Stimulated activated CD8-positive, alpha-beta memory T cell treated with anti-CD3 and anti-CD28 coated beads, Interleukin-7, amount 100 ng/mL, for 4 hours (primary cell): ENCODE measurements at places on chromosomes 7 and 10.

DNA sequence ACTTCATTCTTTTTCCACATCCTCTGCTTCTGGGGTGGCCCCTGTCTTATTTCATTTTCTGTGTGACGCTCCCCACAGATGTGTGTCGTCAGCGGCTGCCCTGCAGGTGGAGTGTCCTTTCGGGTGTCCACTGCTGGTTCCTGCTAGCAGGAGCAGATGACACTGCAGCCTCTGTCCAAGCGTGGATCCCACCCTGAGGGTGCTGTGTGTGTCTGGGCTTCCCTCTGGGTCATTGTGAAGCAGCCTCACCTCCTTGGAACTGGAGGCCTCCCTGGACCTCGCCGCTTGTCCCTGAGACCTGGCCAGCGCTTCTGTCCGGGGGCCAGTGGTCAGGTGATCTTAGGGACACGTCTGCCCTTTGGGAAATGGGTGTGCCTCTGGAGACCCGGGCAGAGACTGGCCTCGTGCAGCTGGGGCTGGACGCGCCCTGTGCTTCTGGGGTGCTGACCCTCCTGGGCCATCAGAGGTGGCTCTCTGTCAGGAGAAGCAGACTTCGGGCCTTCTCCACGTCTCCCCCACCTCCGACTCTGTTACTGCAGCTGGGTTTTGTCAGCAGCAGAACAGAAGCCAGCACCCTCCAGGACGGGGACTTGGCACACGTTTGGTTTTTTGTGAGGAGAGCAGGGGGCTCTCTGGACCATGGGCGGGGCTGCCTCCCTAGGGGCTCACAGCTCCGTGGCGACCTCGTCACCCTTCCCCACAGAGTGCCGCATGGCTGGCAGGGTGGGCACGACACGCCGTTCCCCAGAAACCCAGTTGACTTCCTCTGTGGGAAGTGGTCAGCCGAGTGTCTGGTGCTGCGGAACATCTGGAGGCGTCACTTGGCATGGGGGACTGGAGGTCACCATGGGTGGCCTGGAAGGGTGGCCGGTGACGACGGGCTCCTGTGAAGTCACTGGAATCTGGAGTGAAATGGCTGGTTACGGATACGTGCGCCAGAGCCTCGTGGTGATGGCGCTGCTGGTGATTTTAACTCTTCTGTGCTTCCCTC, 48.4 kb downstream of the INPP5A start:
- DNase-seq = no peak

- DNase-seq = no peak
These were observed 132.9 kb upstream of the PLXDC2 start for GRCh38 chr10:19683356-19683755.

GRCh38 chr7:55515569-55516279, 56.6 kb downstream of the VOPP1 start:
- no peak for DNase-seq

GRCh38 chr7:99737726-99738125, 2.7 kb upstream of the CYP3A7 start:
- no peak for DNase-seq

DNA sequence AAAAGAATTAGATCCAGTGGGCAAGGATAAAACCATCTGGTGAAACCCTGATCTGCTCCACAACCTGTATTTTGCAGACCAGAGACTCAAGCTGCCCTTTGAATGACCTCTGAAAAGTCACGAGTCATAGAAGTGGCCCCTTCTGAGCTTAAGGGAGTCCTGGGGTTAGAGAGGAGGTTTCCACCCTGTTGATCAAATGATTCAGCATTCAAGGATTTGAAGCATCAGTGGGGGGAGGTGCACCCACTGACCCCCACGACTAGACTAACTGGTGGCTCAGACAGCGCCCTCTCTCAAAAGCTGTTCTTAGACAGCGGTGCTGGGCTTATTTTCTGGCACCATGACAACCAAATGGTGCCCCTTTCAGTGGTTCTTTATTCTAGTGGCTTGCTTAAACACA, 44.3 kb downstream of the PLCE1 start:
- DNase-seq = no peak

- DNase-seq = no peak
These were observed 5.2 kb downstream of the FAM133B start for GRCh38 chr7:92584953-92585352.

- no peak for DNase-seq
These were observed 851 bp downstream of the KIFBP start for GRCh38 chr10:68989317-68989990.

- no peak for DNase-seq
These were observed 451.5 kb upstream of the SEMA3D start for GRCh38 chr7:85638394-85638793.

- DNase-seq = no peak
These were observed 19.4 kb upstream of the TBRG4 start for GRCh38 chr7:45130910-45131309.

DNA sequence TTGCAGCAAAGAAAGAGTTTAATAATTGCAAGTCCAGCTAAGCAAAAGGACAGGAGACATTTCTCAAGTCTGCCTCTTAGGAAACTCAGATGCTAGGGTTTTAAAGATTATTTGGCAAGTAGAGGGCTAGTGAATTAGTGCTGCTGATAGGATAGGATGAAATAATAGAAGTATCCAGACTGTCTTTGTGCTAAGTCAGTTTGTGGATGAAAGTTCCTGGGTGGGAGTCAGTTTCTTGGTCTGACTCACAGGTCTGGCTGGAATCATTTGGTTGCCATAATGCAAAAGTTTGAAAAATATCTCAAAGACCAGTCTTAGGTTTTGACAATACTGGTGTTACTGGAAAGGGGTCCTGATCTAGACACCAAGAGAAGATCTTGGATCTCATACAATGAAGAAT, 42.6 kb upstream of the INHBA start:
- no peak for DNase-seq

- no peak for DNase-seq
These were observed 38.9 kb downstream of the AKAP9 start for GRCh38 chr7:91979590-91979989.

DNA sequence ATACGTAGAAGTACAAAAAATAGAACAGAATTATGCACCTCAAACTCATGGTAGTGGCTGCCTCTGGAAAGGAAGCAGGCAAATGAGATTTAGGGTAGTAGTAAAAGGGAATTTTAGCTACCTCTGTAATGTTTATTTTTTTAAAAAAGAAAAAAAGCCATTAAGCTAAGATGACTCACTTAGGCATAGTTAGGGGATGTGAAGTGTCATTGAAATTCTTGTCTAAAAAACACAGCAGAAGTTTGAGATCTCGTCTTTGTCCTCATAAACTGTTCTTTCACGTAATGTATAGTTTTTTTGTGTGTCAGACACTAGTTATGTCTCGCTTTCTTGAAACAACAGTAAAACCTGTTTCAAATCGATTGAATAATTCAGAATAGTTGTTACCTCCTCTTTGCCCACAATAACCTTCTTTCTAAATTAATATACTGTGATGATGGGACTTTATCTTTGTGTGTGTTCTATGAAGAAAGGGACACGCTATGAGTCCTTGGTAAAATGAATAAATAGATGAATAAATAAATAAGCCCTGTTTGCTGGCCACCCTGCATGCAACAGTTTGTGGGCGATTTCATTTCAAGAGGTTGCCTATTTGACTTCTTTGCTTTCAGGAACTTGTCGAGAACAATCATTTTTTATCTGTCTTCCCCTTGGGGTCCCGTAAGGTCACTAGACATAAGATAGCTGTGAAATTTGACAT, 14.5 kb upstream of the FBXW4 start:
- no peak for DNase-seq

DNA sequence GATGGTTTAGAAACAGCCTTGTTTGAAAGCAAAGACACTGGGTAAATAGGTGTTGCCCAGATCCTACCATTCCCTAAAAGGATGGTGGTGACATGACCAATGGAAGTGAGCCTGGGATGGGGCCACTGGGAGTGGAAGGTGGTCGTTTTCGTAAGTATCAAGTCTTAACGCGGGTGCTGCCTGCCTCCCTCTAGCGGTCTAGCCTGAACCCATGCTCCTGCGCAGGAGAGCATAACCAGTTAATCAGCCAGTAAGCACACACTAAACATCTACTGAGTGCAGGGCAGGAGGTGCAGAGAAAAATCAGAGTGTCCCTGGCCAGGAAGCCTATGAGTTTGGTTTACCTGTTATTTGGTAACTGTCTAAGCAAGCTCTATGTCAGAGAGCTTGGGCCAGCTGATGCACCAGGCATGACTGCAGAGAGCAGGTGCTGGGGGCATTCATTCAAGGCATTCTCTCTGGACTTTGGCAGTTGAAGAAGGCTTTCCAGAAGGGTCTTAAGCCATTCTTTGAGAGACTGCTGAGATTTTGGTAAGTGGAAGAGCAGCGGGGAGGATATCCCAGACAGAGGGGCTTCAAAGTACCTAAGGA, 930 bp downstream of the GARIN1A start:
- no peak for DNase-seq

DNA sequence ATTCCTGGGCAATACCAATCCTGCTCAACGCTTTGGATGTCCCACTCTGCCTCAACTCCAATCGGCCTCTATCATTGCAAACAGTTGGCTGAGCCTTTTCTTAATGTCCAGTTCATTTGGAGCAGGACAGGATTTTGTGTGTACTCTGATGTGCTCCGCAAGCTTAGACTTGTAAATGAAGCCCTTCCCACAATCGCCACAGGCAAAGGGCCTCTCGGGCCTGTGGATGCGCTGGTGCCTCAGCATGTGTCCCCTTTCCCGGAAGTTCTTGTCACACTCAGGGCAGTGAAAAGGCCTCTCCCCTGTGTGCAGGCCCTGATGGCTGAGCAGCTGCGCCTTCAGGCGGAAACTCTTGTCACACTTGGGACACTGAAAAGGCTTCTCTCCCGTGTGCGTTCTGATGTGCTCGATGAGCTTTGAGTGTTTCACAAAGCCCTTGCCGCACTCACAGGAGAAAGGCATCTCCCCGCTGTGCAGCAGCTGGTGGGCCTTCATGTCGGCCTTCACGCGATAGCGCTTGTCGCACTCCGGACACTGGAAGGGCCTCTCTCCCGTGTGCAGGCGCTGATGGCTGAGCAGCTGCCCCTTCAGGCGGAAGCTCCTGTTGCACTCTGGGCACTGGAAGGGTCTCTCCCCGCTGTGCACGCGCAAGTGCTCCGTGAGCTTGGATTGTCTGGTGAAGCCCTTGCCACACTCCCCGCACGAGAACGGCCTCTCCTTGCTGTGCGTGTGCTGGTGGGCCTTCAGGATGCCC, 20.0 kb downstream of the ZNF786 start:
- DNase-seq = no peak

- no peak for DNase-seq
These were observed 343.0 kb upstream of the NPSR1 start for GRCh38 chr7:34315032-34315431.

GRCh38 chr10:23912884-23913404, 296.0 kb upstream of the KIAA1217 start:
- no peak for DNase-seq

- no peak for DNase-seq
These were observed 14.1 kb downstream of the ZNF398 start for GRCh38 chr7:149161241-149161848.

DNA sequence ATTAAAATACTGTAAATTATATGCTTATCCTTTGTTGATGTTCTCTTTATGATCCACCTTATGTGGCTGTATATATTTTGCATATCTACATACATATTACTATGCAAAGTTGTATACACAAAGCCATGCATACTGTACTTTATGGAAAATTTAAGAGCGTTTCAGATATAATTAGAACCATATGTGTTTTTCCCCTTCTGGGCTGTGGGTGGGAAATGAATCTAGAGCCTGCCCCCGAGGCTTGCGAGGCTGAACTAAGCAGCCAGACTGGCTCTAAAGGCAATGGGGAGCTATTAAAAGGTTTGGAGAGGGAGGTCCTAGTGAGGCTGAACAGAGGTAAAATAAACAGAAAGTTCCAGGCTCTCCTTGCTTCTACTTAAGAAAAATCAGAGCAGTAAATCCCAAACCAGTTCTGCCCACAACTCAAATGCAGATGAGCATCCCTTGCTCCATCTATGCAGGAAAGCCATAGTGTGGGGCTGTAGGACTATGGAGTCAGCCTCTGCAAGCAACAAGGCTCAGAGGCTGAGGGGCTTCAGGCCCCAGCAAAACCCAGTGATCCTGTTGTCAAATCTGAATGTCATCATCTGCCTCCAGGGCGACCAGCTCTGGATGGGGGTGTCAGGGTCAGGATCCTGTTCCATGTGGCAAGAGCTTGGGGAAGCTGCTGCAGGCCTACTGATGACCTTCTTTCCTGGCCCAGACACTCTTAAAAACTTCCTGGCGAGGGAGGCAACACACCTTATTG, 14.1 kb upstream of the DDIT4 start:
- DNase-seq = no peak

DNA sequence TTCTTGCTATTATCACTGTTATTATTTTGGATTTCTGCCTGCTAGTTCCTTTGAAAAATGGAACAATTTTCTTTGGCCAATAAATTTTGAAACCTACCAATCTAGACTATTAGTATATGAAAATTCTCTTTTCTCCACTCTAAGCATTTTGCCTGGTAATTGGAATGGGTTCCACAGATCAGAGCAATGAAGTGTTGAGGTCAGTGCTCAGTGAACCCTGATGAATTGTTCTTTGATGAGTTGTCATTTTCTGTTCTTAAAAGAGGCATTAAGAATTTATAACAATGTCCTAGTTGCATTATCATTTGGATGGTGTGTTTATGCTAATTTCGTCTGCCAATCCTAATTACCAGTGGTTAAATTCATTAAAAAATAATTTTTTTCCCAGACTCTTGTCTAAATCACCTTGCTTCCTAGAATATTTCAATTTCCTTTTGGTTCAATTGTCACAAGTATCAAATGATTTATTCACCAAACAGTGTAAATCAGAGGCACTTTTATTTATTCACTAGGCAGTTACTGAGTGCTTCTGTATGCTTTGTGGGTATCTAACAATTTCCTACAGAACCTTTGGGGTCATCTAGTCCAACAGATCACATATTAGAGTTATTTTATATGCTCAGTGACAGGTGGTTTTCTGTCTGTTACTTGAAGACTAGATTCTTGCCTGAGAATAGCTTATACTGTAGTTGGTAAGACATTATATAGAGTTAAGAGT, 239.0 kb downstream of the DNAJB9 start:
- no peak for DNase-seq

- no peak for DNase-seq
These were observed 59.8 kb upstream of the AASS start for GRCh38 chr7:122203814-122204213.

DNA sequence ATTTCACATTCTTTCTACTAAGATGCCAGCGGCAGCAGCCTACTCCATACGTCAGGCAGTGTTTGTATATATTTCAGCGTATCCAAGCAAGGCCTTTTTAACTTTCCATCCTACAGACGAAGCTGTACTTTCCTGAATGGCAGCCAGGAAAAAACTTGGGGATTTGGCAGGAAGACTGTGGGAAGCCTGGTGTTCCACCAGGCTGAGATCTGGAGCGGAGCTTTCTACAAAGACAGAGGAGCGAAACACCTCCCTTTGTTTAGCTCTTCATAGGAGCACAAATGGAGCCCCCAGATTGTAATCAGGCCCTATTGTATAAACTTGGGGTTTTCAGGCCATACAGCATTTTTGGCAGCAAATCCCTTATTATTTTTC, 143.8 kb downstream of the TES start:
- DNase-seq = no peak

GRCh38 chr10:24485304-24485703, 238.4 kb downstream of the ARHGAP21 start:
- DNase-seq = no peak

GRCh38 chr7:2175091-2175490, 57.7 kb downstream of the MAD1L1 start:
- DNase-seq = no peak
